ENCODE measurements at places on chromosomes 12 and 14. TPM values are rescaled to one million over a fixed set of nuclear protein-coding genes. Genes with fewer than 3 reads are reported as not detected.

- DNase-seq, result no peak
These were observed 30.7 kb upstream of the BCL7A start for GRCh38 chr12:121990692-121991603.

GRCh38 chr12:71250166-71250565 lies 92.4 kb upstream of the TSPAN8 start:
- DNase-seq, result no peak

The CLEC4D gene
- 0.31 TPM for total RNA-seq

The PTGR2 gene
- 3.6 TPM for total RNA-seq

The PZP gene
- total RNA-seq, result 2.2 TPM

GRCh38 chr14:55277972-55278740 lies 6.9 kb downstream of the FBXO34 start:
- no peak for DNase-seq

DNA sequence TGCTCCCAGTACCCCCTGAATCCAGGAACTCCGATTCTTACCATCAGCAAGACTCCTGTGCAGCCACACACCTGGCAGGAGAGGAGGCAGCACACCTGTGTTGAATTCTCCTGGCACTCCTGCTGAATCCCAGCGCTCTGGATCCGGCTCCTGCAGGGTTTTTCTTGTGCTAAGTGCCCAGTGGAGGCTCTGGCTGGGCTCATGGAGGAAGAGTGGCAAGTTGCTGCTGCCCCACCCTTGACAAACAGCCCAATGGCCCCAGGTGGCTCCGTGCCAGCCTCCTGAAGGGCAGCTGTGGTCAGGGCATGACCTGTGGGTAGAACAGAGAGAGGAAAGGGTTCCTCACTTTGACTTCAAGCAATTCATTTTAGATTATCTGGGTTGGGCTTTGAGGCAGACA lies 20.0 kb downstream of the CRACR2A start:
- no peak for DNase-seq

The SDR9C7 gene
- not detected for total RNA-seq

GRCh38 chr14:77707355-77707723 lies 484 bp downstream of the ALKBH1 start:
- peak; percentile 4 for DNase-seq

GRCh38 chr12:65879878-65880277 lies 55.6 kb downstream of the HMGA2 start:
- no peak for DNase-seq

DNA sequence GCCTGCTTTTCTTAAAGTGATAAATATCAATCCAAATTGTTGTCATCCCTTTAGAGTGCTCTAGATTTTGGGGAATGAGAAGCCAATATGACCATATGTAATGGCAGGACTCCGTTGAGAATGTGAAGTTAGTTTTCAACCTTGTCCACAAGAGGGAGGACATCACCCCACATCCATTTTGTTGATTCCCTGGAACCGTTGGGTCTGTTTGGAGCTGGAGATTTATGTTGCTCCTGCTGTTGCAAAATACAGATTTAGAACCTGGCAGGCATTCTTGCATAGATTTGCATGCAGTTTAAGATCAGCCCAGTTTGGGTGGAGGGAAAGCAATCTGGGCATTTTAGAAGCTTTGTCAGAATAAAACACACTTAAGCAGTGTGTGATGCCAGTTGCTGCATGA lies 620.1 kb downstream of the NRXN3 start:
- peak; percentile 16 for DNase-seq

The PFKM gene
- 97.3 TPM for total RNA-seq

The HOXC11 gene
- total RNA-seq, result 0.38 TPM

Measured in endothelial cell (in vitro differentiated cells).